ENCODE measurements at places on chromosomes 13 and 19. TPM values are rescaled to one million over a fixed set of nuclear protein-coding genes. Genes with fewer than 3 reads are reported as not detected.

Gene C13orf46
- total RNA-seq: 0.92 TPM

Gene CEACAM19
- 4.3 TPM for total RNA-seq

DNA sequence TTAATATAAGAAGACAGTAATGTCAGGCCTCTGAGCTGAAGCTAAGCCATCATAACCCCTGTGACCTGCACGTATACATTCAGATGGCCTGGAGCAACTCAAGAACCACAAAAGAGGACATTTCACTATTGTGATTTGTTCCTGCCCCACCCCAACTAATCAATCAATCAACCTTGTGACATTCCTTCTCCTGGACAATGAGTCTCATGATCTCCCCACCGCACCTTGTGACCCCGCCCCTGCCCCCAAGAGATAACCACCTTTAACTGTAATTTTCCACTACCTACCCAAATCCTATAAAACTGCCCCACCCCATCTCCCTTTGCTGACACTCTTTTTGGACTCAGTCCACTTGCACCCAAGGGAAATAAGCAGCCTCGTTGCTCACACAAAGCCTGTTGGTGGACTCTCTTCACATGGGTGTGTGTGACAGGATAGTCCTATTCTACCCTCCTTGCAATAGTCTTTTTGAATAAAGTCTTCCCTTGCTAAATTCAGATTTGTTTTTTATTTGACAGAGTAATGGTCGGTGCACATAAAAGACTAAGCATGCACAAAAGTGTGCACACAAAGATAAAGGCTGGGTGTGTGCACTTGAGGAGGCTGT, 14.0 kb downstream of the CD70 start:
- DNase-seq: no peak
- H3K36me3 ChIP-seq: no peaks in the 10 kb centered on the region
- no peaks in the 10 kb centered on the region for H3K4me1 ChIP-seq
- H3K27me3 ChIP-seq: peaks cover 25% of the 10 kb centered on the region

DNA sequence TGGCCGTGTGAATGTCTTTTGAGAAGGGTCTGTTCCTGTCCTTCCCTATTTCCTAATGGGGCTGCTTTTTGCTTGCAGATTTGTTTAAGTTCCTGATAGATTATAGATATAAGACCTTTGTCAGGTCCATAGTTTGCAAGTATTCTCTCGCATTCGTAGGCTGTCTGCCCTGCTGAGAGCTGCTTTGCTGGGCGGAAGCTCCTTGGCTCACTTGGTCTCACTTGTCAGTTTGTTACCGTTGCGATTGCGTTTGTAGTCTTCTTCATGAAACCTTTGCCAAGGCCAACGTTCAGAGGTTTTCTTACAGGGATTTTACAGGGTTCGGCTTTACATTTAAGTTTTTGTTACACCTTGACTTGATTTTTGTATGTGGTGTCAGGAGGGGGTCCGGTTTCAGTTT, 44.0 kb upstream of the TFDP1 start:
- no peak overlapping the region for H3K27ac ChIP-seq
- peak; percentile 16 for DNase-seq
- H3K4me3 ChIP-seq: no peak overlapping the region
- no peaks in the 10 kb centered on the region for H3K27me3 ChIP-seq

GRCh38 chr19:57290970-57291369, 10.7 kb downstream of the ZNF460 start:
- H3K27ac ChIP-seq: no peak overlapping the region

DNA sequence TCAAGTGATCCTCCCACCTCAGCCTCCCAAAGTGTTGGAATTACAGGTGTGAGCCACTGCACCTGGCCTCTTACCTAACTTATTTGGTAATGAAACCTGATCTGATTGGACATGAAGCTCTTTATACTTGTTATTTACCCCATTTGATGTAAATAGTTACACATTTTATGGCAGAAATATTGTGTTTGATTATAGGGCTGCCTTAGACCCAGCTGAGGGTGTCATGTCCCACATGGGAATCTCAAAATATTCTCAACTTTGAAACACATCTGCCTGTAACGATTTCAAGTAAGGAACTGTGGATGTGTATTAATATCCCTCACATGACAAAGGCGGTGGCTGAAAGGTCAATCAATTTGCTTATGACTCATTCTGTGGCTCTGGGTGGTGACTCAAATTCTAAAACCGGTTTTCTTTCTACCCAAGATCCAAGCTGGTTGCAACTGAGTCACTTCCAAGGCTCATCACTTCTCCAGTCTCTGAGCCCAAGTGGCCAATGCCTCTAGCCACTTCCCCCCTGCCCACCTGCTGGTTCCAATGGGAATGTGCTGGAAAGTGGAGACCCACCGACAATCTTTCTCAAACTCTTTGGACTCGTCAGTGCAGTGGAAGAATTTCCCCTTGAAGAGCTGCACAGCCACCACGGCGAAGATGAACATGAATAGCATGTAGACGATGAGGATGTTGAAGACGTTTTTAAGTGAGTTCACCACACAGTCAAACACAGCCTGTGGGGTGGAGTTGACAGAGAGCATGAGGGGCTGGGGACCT, 110.9 kb downstream of the IER2 start:
- DNase-seq: no peak
- no peaks in the 10 kb centered on the region for H3K27me3 ChIP-seq
- no peak overlapping the region for H3K27ac ChIP-seq
- H3K36me3 ChIP-seq: no peaks in the 10 kb centered on the region

All from spleen (tissue), 13 donors.